ENCODE measurements at places on chromosomes 12 and 14. TPM values are rescaled to one million over a fixed set of nuclear protein-coding genes. Genes with fewer than 3 reads are reported as not detected.
A peak's percentile ranks its signal among the peaks of the same experiment; 100 is the strongest.

- H3K27ac ChIP-seq = no peak overlapping the region
- H3K36me3 ChIP-seq = no peaks in the 10 kb centered on the region
- DNase-seq = no peak
- H3K4me3 ChIP-seq = no peak overlapping the region
- peaks cover 6% of the 10 kb centered on the region for H3K27me3 ChIP-seq
These were observed 58.3 kb upstream of the RFLNA start for GRCh38 chr12:124236625-124237031.

DNA sequence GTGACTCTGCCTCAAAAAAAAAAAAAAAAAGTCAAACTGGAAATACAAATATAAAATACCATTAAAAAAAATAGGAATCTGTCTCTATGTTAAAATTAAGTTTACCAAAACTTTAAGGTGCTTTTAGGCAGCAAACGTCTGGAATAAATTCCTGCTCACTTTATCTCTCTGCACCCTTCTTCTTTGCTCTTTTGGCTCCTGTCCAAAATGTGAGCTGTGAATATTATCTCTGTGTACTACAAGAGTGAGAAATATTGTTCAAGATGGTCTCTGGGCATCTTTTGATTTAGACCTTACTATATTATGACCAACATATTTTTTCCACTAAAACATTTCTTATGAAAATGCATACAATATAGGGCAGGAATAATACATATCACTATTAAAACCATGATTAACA is 63.7 kb downstream of the PUS7L start:
- no peaks in the 10 kb centered on the region for H3K36me3 ChIP-seq
- peaks cover 12% of the 10 kb centered on the region for H3K27me3 ChIP-seq
- peaks cover 4% of the 10 kb centered on the region for H3K4me1 ChIP-seq

- DNase-seq = no peak
- no peak overlapping the region for H3K4me3 ChIP-seq
- H3K4me1 ChIP-seq = peaks cover 45% of the 10 kb centered on the region
These were observed 5.0 kb downstream of the TMEM116 start for GRCh38 chr12:112007945-112008344.

DNA sequence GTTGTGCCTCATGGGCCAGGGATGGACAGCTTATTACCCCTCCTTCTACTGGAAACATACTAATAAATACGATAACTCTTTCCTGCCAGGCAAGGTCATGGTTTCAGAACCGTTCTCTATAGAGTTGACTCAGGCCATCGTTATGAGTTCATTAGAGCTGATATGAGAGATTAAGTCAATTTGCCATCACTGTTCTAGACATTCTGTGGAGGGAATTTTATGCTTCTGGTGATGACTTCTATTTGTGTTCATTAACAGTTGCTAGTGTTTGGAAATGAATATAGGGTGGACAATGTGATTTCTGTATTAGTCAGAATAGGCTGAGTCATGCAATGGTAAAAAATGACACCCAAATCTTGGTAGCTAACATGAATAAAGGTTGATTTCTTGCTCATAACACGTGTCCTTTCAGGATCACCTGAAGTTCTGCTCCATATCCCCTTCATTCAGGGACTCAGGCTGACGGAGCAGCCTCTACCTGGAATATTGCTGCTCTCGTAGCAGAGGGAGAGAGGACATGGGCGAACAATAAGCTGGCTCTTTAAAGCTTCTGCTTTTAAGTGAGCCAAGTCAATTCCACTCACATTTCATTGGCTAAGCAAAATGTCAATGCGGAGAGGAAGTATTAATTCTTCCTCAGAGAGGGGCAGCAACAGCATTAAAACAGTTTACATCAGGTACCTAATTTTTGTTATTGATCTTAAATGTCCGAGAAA is 18.5 kb upstream of the TBPL2 start:
- H3K27ac ChIP-seq = no peak overlapping the region
- H3K36me3 ChIP-seq = no peaks in the 10 kb centered on the region
- no peak for DNase-seq
- H3K4me3 ChIP-seq = no peak overlapping the region
- no peaks in the 10 kb centered on the region for H3K27me3 ChIP-seq

GRCh38 chr12:69966409-69966808 is 141.4 kb downstream of the MYRFL start:
- H3K36me3 ChIP-seq = no peaks in the 10 kb centered on the region
- DNase-seq = no peak
- no peak overlapping the region for H3K27ac ChIP-seq
- no peaks in the 10 kb centered on the region for H3K4me1 ChIP-seq

DNA sequence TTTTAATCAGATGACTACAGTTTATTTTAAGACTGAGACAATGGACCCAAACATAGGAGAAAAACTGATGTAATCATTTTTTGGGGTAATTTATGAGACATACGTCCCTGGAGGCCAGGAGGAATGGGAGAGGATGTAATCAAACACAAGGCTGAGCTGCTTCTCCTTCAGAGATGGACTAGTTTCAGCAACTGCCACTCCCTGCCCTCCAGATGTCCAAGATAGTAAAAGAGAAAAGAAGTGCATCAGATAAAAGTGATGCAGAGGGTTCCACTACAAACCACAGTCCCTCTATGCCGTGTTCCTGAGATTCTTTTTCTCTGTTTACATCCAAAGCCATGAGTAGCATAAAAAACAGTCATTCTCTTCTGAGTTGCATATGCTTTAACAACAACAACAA is 101.1 kb downstream of the DACT1 start:
- no peaks in the 10 kb centered on the region for H3K36me3 ChIP-seq
- no peak overlapping the region for H3K4me3 ChIP-seq
- DNase-seq = no peak

DNA sequence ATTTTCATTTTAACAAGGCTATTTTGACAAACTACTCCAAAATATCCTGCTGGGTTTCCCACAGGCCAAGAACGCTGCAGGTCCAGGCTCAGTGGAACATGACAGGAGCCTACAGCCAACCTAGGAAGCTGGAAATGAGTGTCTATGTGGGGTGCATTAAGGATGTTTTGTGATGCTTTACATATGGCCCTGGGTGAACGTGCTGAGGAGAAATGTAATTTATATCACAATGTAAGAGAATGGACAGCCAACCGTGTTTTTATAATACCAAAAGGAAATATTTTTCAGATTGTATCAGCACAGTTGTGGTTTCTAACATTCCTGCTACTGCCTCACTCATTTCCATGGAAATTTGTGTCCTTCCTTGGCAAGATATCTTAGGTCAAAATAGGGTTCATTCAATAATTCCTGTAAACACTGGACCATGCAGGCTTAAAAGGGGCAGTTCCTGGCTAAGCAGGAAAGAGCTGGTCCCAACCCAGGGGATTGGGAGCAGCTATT is 51.5 kb downstream of the ST8SIA1 start:
- DNase-seq = no peak
- peaks cover 11% of the 10 kb centered on the region for H3K4me1 ChIP-seq
- H3K4me3 ChIP-seq = no peak overlapping the region
- no peak overlapping the region for H3K27ac ChIP-seq

- DNase-seq = no peak
- H3K36me3 ChIP-seq = no peaks in the 10 kb centered on the region
- H3K4me3 ChIP-seq = no peak overlapping the region
- H3K27ac ChIP-seq = no peak overlapping the region
- no peaks in the 10 kb centered on the region for H3K27me3 ChIP-seq
These were observed 72.1 kb upstream of the LMNTD1 start for GRCh38 chr12:25625146-25625545.

DNA sequence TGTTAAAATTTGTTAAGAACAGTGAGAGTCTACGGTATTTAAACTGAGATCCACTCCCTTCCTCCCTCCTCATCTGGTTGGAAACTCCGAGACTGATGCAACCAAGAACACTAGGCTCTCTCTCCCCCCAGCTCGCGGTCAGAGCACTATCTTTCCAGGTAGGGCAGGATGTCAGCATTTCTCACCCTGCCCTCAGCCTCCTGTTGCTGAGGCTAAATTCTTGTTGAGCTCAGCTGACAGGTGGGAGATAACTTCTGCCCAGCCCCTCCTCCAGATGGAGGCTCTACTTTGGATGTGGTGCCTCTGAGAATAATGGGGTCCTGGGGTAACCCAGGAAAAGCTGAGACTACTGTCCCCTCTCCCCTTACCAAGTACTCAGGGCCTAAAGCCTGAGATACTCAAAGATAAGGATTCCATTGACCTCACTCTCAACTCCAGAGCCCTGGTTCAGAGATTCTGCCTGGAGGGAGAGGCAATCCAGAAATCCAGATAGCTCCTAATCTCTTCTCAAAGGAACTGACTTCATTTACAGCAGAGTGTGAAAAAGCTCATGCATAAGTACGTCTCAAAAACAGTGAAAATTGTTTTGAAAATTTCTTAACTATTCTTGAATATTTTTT is 110.1 kb downstream of the EML5 start:
- H3K27ac ChIP-seq = no peak overlapping the region
- H3K27me3 ChIP-seq = no peaks in the 10 kb centered on the region
- DNase-seq = peak; percentile 47
- peaks cover 7% of the 10 kb centered on the region for H3K4me1 ChIP-seq

GRCh38 chr12:122123761-122124145 is 45.2 kb downstream of the MLXIP start:
- H3K4me1 ChIP-seq = peaks cover 19% of the 10 kb centered on the region
- no peak overlapping the region for H3K4me3 ChIP-seq
- DNase-seq = no peak
- no peaks in the 10 kb centered on the region for H3K27me3 ChIP-seq
- H3K27ac ChIP-seq = no peak overlapping the region
- H3K36me3 ChIP-seq = peaks cover 4% of the 10 kb centered on the region

GRCh38 chr12:68236421-68237059 is 10.9 kb upstream of the IL26 start:
- peak; percentile 66 for DNase-seq
- H3K4me1 ChIP-seq = peaks cover 64% of the 10 kb centered on the region
- H3K4me3 ChIP-seq = peak overlapping the region; percentile 76

DNA sequence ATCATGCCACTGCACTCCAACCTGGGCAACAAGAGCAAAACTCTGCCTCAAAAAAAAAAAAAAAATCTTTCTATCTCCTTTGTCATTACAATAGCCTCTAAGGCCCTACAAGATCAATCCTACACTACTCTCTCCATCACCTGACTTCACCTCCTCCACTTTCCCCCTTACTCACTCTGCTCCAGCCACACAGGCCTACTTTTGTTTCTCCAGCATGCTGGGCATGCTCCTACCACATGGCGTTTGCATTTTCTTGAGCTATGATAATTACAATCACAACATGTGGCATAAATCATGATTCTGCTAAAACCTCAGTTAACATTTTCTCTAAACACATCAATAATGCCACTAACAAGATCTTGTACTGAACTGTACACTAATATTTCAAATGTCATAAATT is 7.8 kb downstream of the PPP1R13B start:
- no peaks in the 10 kb centered on the region for H3K36me3 ChIP-seq
- no peak overlapping the region for H3K4me3 ChIP-seq
- H3K27ac ChIP-seq = no peak overlapping the region
- no peaks in the 10 kb centered on the region for H3K27me3 ChIP-seq
- no peak for DNase-seq
- H3K4me1 ChIP-seq = peaks cover 2% of the 10 kb centered on the region

GRCh38 chr12:107607464-107608392 is 77.9 kb upstream of the PWP1 start:
- H3K27me3 ChIP-seq = no peaks in the 10 kb centered on the region
- H3K36me3 ChIP-seq = no peaks in the 10 kb centered on the region
- no peaks in the 10 kb centered on the region for H3K4me1 ChIP-seq
- H3K27ac ChIP-seq = no peak overlapping the region

DNA sequence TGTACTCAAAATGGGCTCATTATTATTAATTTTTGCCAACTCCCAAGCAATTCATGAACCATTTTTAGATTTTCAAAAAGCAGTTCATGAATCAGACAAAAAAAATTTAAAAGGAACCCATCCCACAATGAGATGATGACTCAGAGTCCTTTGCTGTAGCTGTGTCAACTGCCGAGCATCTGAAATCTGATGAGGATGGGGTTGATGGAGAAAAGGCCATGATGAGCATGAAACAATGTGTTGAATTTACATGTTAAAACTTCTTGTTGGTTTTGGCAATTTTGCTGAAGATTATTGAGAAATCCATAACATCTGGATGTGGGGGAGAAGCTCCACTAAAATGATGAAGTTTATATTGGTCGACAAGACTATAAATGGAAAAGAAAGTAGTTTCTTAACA is 378.0 kb downstream of the FOXG1 start:
- no peaks in the 10 kb centered on the region for H3K36me3 ChIP-seq
- H3K27ac ChIP-seq = no peak overlapping the region
- DNase-seq = no peak
- no peaks in the 10 kb centered on the region for H3K4me1 ChIP-seq

- H3K27me3 ChIP-seq = peaks cover 79% of the 10 kb centered on the region
- H3K27ac ChIP-seq = peak overlapping the region; percentile 62
- H3K36me3 ChIP-seq = peaks cover 6% of the 10 kb centered on the region
- peak; percentile 74 for DNase-seq
- H3K4me1 ChIP-seq = peaks cover 37% of the 10 kb centered on the region
These were observed 1.4 kb upstream of the FOS start for GRCh38 chr14:75277008-75277814.

- H3K4me3 ChIP-seq = peak within 1 kb of the TSS; percentile 91
- peaks cover 14% of the 10 kb centered on the region for H3K36me3 ChIP-seq
- H3K4me1 ChIP-seq = peaks cover 31% of the 10 kb centered on the region
- peak within 1 kb of the TSS; percentile 87 for H3K27ac ChIP-seq
- DNase-seq = peak; percentile 72
- peaks cover 12% of the 10 kb centered on the region for H3K27me3 ChIP-seq
These were observed at the start of gene BCAT1 for GRCh38 chr12:24948757-24949722. BCAT1 (minus strand) TSS chr12:24949101; CDS start chr12:24948932, 169 bp downstream.

DNA sequence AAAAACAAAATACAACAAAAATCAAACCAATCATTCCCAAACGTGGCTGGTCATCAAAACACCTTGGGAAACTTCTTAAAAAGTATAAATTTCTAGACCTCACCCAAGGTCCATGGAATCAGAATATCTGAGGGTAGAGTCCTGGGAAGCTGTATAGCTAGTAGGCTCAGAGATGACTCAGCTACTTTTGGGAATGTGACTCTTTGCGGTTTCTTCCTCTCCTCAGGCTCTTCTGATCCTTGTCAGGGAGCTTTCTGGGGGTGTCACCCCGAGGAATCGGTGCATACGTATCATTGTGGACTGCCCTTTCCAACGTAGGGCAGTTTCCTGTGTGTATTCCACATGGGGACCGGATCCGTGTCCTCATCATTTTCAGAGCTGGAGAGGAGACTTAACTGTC is 14.8 kb downstream of the JDP2 start:
- peaks cover 5% of the 10 kb centered on the region for H3K4me1 ChIP-seq
- no peak overlapping the region for H3K27ac ChIP-seq
- DNase-seq = no peak
- H3K4me3 ChIP-seq = no peak overlapping the region
- peaks cover 5% of the 10 kb centered on the region for H3K27me3 ChIP-seq
- H3K36me3 ChIP-seq = no peaks in the 10 kb centered on the region

GRCh38 chr12:11947213-11947612 is 123.5 kb upstream of the BCL2L14 start:
- H3K36me3 ChIP-seq = no peaks in the 10 kb centered on the region
- H3K27ac ChIP-seq = no peak overlapping the region
- peaks cover 3% of the 10 kb centered on the region for H3K4me1 ChIP-seq
- DNase-seq = no peak

Gene AKAP6
- 0.82 TPM for total RNA-seq

Gene ARHGDIB
- 1,208 TPM for total RNA-seq

Gene PLEKHG7
- total RNA-seq = not detected

Gene PDZRN4
- total RNA-seq = not detected

Gene GPR137C
- 0.85 TPM for total RNA-seq

Gene TSPAN11
- total RNA-seq = not detected

All from activated CD8-positive, alpha-beta memory T cell treated with anti-CD3 and anti-CD28 coated beads, Interleukin-2, amount 10 ng/mL, durations not matched to agents 7 days and 5 days (primary cell).